ENCODE measurements at places on chromosomes 3 and 15.

- DNase-seq: no peak
These were observed 1106.4 kb downstream of the SI start for GRCh38 chr3:163971861-163972260.

GRCh38 chr3:71488391-71488809 is 95.1 kb downstream of the FOXP1 start:
- no peak for DNase-seq

- DNase-seq: no peak
These were observed 63.1 kb upstream of the NPHP3 start for GRCh38 chr3:132785292-132785691.

DNA sequence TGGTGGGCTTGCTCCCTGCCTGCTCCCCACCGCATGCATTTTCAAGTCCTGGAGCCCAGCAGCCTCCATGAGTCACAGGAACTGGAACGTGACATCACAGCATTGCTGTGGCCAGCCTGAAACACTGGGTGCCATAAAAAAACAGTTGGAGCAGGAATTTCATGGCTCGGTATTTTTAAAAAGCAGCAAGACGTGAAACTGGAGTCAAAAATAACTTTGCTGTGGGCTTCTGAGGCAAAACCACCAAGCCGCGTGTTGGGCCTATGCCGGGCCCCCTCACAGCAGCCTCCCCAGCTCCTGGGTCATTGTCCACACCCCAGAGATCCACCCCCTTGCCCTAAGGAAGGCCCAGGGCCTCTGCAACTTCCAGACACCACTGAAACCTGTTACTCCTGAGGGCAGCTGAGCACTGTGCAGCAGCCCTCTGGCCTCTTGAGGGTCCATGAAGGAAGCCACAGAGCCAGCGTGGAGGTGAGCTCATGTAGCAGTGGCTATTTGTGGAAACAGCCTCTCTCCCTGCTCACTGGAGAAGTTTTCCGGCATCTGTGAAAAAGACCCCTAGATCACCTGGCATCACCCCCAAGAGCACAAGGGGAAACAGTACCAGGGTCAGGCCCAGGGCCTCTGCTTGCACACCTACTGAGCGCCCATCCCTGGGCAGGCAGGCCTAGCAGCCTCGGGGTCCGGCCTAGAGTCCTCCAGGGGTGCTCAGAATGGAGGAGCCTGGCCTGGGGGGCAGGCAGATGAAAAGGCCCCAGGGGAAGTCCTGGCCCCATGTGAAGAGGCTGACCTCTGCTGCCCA is 34.0 kb upstream of the DUSP7 start:
- no peak for DNase-seq

DNA sequence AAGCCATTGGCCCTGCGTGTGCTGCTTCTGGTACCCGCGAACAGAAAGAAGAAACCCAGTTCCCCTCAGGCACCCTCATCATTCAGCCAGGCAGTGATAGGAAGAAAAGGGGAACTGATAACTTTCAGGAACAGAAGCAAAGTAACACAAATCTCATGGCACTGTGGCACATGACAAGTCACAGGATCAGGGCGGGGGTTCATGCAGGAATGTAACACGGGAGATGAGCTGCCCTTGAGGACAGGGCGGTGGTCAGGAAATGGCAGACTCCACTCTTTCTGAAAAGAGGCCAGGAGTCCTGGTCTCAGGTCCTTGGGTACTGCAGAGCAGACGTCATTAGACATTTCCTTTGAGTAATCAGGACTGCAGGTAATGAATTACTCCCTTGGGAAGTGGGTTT is 95.5 kb downstream of the CCNL1 start:
- DNase-seq: no peak

GRCh38 chr15:44956388-44956787 is at the start of gene TERB2:
Gene TERB2, plus strand, starts transcription at chr15:44956687. Its CDS starts 32 bp downstream, at chr15:44956719.
- DNase-seq: no peak

GRCh38 chr3:185582236-185582635 is 3.9 kb upstream of the SENP2 start:
- DNase-seq: no peak

GRCh38 chr15:56411122-56411749 is 46.0 kb downstream of the TEX9 start:
- no peak for DNase-seq

DNA sequence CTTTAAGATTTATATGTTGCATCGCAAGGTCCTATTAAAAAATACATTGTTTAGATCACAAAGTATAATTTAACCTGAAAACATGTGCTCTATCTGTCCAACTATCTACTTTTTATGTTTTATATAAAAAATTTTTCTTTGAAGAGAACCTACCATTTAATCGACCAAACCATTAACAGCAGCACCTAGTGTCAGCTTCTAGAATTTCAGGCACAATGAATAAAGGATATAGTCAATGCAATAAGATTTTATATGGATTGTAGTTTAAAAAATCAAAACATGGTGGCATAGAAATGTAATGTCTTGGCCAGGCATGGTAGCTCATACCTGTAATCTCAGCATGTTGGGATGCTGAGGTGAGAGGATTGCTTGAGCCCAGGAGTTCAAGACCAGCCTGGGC is 313.7 kb downstream of the GAP43 start:
- DNase-seq: no peak

GRCh38 chr3:117243657-117244056 is 534.1 kb downstream of the TUSC7 start:
- DNase-seq: no peak

DNA sequence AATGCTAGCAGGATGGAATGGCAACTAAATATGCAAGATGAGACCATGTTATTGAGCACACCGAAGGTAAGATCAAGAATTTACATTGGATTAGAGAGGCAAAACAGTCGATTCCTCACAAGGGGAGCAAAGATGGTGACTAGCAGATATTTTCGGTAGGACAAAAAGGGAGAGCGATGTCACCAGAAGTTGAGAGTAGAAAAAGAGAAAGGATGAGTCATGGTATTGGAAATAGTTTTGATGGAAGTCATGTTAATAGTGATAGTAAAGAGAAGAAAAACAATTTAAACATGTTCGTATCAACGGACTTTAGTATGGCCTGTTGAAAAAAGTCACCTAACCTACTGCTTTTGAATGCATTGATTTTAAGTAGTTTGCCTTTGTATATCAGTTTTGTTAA is 55.0 kb downstream of the UBE2E2 start:
- no peak for DNase-seq

- no peak for DNase-seq
These were observed 816.3 kb upstream of the SEMA6D start for GRCh38 chr15:46901001-46901400.

DNA sequence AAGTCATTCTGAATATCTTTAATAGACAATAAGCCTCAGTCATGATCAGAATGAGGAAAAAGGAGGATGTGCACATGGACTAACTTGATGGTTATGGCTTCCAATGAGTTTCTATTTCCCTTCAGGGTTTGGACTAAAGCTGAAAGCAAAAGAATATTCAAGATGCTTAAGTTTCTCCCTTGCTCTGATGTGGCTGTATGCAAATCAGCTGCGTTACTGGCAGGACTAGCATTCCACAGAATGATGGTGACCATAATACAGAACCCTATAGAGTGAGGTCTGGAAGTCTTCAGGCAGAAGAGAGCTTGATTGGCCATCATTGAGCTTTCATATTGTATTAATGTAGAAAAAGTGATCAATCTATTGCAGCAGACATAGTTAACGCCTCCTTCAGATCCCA is 466.0 kb downstream of the NLGN1 start:
- DNase-seq: no peak

DNA sequence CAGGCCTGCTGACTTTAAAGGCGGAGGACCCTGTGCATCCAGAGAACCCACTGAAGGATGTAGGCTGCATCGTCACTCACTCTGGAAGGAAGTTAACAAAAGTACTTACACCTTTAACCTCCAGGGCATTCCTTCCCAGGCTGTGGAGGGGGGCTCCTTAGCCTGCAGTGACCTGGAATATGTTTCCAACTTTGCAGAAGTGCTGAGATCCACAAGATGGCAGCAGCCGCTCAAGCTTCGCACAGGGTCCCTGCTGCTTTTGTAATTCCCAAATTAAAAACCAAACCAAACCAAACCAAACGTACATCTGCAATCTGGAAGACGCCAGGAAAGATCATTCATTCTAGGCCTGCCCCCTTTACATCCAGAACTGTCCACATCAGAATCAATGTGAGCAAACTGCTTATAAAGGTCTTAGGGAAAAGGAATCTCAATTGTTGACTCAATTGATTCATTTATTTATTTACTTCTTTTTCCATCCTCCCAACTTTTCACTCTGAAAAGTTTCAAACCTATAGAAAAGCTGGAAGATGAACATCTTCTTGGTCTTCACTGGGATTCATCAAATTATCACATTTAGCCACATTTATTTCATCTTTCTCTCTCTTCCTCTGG is 70.5 kb upstream of the KLHL25 start:
- no peak for DNase-seq

GRCh38 chr3:105359098-105359762 is 7.5 kb upstream of the ALCAM start:
- DNase-seq: no peak

GRCh38 chr3:192482809-192483208 is 244.5 kb downstream of the FGF12 start:
- no peak for DNase-seq

GRCh38 chr3:176848431-176849214 is 348.7 kb downstream of the TBL1XR1 start:
- no peak for DNase-seq

DNA sequence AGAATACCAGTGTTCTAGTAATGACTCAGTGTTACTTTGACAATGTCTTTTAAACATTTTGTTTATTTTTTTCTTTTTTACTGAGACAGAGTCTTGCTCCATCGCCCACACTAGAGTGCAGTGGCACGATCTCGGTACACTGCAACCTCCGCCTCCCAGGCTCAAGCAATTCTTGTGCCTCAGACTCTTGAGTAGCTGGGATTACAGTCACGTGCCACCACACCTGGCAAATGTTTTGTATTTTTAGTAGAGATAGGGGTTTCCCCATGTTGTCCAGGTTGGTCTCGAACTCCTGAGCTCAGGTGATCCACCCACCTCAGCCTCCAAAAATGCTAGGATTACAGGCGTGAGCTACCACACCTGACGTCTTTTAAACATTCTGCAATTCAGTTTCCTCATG is 15.7 kb downstream of the AQR start:
- no peak for DNase-seq

GRCh38 chr3:197793247-197793646 is 2.2 kb downstream of the LRCH3 start:
- DNase-seq: no peak

GRCh38 chr3:60065227-60065868 is 1015.5 kb upstream of the CFAP20DC start:
- no peak for DNase-seq

DNA sequence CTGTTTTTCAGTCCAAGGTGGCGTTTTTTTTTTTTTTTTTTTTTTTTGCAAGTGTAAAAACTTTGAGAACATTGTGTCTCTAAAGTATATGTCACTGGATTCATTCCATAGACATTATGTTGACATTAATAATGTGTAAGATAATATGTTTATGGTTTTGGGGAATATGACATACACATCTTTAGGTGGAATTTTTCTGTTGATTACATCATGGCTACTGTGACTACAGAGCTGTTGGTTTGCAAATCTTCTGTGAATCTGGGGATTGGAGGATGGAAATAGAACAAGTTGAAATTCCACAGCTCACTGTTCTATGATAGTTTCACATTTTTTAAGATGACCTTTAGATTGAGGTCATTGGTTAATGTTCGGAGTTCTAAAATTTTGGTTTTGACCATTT is 24.4 kb upstream of the PLSCR2 start:
- no peak for DNase-seq

DNA sequence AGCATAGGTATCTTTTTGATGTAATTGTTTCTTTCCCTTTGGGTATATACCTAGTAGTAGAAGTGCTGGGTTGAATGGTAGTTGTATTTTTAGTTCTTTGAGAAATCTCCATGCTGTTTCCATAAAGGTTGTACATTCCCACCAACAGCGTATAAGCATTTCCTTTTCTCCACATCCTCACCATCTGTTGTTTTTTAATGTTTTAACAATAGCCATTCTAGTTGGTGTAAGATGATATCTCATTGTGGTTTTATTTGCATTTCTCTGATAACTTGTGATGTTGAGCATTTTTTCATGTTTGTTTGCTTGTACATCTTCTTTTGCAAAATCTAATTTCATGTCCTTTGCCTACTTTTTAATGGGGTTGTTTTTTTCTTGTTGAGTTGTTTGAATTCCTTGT is 80.0 kb upstream of the TMC3 start:
- no peak for DNase-seq

DNA sequence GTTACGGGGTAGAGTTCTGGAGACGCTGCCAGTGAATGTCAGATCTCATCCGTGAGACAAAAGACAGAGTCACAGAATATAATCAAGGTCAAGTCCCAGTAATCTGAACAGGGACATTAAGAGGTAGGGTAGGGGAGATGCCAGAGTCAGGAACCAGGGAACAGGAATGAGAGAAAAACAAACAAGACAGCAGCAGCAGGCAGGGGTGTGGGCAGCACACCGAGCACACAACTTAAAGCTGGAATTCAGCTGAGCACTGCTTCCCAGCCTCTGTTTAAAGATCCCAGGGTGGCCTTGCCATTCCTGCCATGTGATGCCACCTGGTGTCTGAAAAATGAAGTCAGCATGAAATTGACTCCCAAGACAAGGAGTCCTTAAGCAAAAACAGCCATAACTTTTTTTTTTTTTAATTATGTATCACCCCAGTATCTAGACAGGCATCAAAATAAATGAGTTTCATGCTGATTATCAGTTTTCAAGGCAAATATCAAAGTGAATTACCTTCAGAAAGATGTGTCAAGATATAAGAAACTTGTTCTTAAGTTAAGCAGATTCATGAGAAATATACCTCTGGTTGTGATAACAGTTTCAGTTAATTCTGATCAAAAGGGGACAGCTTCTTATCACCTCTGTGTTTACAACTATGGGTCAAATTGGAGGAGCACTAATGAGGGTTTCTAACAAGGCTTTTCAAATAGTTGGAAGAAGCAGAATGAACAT is 203.7 kb downstream of the SLC9A9 start:
- no peak for DNase-seq

DNA sequence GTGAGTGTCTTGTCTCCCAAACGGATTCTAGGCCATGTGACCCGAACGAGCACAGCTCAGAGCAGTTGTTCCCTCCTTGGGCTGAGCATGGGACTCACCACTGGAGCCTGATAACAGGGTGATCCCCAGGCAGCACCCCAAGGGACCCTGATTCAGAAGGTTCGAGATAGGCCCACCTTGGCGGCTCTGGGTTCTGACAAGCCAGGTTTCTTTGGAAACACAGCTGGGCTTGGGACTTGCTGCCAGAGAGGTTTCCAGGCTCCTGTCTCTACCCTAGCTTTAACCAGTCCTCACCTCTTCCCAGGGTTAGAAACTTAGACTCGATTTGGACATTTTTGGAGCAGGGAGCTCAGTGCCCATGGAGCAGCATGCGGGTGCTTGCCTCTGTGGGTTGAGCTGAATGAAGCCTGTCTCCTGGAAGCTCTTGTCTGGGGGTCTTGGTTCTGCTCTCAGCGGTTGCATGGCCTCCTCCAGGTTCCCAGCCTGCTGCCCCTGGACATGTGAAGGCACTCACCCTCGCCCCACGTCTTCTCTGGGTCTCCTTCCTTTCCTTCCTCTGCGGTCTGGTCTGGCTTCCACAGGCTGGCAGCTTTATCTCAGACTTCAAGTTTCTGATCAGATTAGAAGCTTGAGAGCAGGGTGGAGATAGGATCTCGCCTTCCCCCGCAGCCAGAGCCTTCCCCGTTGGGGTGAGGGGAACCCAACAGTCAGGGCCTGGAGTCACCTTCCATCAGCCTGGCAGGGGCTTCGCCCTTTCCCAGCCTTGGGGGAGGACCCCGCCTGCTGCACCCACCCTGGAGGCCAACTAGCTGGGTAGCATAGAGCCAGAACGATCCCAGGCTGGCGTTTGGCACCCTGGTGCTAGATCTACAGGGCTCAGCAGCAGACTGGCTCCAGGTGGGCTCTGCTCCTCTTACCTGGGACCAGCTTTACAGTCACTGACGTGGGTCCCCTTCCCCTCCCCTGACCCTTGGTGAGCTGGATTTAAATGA is 21.0 kb downstream of the PAQR5 start:
- DNase-seq: no peak
